Left renal cortex interstitium (tissue), 4 donors: ENCODE measurements at places on chromosomes 5 and 9. TPM values are rescaled to one million over a fixed set of nuclear protein-coding genes. Genes with fewer than 3 reads are reported as not detected.

DNA sequence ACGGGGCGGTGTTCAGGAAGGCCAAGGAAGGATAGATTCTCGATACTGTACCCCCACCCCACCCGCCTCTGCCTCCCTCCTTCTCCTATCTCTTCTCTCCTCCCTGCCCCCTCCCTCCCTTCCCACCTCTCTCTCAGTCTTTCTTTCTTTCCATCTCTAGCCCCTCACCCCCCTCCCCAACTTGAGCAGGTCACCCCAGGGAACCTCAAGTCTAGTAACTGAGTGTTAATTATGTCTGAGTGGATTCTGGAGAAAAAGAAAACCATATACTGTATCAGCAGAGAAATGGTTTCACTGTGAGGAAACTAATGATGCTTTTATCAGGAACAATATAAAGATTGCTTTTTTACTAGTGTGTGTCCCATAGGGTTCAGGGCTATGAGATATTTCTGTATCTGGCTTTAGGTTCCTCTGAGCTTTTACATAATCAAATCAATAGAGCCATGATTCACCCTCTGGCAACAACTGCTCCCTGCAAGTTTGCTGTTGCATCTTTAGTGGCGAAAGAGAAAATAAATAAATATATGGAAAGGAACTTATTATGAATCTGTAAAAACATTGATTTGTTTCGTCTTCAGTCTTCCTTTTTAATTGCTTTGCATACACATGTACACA lies 639.7 kb downstream of the CCDC171 start:
- no peak for DNase-seq

GRCh38 chr5:3592298-3592697 lies 3.3 kb upstream of the IRX1 start:
- no peak for DNase-seq

DNA sequence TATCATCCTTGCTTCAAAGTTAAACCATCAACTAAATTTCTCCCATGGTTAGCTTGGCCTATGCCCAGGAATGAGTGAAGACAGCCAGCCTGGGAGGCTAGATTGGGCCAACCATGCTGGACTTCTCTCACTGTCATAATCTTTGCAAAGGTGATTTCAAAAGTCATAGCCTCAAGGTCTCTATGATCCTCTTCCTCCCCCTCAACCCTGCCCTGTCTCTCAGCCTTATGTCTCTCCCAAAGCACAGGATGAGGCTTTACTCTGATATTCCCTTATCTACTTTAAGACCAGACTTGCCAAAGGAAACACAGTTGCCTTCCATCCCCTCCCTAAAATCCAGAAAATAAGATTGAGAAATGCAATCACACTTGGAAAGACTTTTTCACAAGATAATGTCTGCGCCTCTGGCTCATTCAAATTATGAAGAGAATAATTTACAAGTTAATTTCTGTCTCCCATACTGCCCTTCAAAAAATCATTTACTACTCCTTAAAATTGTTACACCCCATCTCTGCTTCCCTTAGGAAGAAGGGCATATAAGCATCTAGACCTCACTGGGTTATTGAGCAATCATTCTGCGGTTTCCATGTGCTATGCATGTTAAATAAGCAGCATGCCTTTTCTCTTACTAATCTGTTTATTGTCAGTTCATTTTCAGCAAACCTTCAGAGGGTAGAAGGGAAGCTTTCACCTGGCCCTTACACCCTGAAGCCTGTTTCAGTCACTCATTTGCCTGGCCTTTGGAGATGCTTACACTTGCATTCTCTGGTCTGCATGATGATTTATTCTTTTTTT lies 113.8 kb upstream of the ANKRD55 start:
- DNase-seq: no peak

- no peak for DNase-seq
These were observed 15.9 kb downstream of the CMBL start for GRCh38 chr5:10291692-10292339.

DNA sequence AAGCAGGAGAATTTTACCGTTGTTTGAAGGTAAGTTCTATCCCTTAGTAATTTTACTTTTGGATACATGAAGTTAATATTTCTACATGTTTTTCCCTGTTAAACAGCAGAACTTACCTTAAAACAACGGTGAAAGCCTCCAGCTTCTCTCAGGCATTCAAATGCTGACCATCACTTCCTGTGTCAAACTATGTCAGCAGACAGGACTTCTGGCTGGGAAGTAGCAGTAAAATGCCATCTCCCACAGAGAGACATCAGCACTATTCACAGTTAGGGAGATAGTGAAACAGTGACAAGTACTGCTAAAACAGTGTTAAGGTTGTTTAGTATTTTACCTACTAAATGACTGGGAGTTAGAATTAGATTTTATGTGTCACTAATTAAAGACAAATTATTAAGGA lies 34.2 kb upstream of the GOLGA1 start:
- DNase-seq: no peak

DNA sequence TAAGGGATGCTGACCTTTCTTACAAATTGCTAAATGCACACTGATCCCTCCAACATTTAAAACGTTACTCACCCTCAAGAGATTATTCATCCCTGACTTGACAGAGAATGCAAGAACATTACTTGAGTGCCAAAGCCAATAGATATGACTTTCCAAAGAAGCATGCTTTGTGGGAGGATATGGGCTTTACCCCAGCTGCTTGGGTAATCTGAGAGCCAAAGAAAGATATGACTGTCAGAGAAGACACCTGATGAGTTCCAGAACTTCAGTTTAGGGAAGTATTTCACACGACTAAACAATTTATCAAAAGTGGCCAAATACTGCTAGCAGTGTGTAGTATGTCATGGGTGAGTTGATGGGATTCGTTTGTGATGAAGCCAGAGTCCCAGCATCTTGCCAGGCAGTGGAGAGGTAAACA lies 7.4 kb upstream of the SPDL1 start:
- DNase-seq: no peak

- no peak for DNase-seq
These were observed 20.5 kb downstream of the AQP3 start for GRCh38 chr9:33426843-33427293.

- no peak for DNase-seq
These were observed 223.5 kb upstream of the TNC start for GRCh38 chr9:115341426-115341825.

DNA sequence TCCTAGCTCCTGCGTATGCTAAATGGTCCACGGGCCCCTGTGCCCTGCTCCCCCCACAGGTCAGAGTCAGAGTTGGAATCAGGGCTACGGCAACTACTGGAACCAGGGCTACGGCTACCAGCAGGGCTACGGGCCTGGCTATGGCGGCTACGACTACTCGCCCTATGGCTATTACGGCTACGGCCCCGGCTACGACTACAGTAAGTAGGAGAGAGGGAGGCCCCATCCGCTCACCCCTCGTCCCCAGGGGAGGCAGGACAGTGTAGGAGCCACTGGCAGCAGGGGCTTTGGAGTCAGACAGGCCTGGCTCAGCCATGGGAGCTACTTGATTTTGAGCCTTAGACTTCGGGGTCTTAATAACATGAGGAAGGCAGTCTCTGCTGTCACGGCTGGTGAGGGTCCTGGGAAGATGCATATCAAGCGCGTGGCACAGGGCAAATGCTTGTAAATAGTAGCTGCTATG lies 5.8 kb downstream of the HNRNPAB start:
- no peak for DNase-seq

DNA sequence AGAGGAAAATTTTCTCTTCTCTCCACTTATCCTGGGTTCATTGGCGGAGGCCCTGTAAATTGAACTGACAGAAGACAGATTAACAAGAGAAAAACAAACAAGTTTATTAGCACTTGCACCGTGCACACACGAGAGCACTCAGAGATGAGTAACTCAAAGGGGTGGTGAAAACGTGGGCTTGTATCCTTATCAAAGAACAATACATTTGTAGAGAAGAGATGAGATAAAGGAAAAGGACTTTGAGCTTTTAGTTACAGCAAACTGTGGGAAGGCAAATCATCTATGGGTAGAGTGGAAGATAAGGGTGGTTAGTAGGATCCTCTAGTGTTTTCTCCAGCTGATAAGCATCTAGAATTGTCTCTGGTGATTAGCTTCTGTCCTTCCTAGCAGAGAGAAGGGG lies 44.4 kb upstream of the ROR2 start:
- DNase-seq: no peak

DNA sequence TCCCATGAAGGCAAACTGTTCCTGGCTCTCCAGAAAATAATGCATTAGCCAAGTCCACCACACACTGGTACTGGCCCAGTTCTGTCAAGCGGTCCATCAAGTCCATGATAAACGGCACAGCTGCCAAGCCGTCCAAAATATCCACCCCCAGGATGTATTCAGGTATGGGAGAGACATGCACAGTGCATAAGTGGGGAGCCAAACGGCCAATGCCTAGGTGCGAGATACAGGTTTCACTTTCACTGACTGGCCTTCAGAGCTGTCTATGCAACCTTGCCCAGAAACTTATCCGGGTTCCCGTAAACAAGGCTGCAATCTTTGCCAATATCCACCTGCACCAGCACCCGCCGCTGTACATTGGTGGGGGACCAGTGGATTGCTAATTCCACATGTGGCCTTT lies 795.8 kb downstream of the EFNA5 start:
- no peak for DNase-seq

- no peak for DNase-seq
These were observed 4.9 kb upstream of the RCL1 start for GRCh38 chr9:4787876-4788275.

DNA sequence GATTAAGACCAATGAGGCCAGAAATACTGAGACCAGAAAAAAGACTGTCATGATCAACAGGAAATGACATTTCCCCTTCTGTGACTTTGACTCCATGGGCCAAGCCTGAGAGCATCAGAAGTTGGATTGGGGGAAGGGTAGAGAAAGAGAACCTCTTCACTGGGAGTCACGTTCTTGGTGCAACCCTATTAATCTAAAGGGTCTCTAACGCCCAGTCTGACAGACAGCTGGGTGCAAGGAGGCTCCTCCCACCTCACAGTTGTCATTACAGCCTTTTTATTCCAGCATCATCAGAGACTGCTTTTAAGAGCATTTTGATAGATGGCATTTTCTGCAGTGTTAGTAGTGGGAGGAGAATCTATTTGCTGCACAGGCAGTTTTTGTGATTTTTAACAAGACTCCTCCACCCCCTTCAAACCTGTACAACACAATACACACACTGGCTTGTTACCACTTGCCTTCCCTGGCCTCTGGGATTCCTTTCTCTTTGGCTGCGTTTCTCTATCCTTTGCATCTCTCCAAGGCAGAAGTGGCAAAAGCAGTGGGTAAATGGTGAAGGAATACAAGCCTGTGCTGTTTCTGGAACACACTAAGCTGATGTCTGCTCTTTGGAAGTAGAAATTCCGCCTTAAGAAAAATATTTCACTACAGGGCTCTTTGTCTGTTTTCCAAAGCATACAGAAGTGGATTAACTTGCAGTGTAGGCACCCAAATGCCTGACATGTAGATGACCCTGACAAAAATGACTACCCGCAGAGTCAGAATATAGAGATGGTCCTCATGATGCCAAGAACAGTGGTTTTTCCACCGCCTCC lies 310.4 kb upstream of the ZNF608 start:
- no peak for DNase-seq

DNA sequence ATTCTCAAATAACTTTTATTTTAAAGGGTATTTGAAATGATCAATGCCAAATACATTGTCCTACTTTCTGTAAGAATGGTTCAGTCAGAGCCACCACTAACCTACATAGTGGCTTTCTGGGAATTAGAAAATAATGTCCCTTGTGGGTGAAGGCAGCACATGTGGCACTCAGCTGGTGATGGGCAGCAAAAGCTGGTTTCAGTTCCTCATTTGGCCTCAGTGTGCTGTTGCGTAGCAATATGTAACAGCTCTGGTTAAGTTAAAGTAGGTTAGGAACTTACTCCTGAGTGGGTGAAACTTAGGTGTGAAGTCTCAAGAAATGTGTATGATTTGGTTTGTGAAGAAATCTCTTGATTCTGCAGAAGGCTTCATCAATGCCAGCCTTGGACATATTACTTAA lies 99.6 kb upstream of the SPEF2 start:
- no peak for DNase-seq

GRCh38 chr9:74696520-74696919 lies 191.2 kb downstream of the TRPM6 start:
- DNase-seq: no peak

Gene C5
- polyA plus RNA-seq: 17.1 TPM

Gene ECSCR
- 30.4 TPM for polyA plus RNA-seq
